ENCODE measurements at places on chromosomes 16 and 17. TPM values are rescaled to one million over a fixed set of nuclear protein-coding genes. Genes with fewer than 3 reads are reported as not detected.

ADAD2 gene
- not detected for total RNA-seq

GRCh38 chr17:8189041-8189710, 804 bp downstream of the BORCS6 start:
- DNase-seq = no peak

DNA sequence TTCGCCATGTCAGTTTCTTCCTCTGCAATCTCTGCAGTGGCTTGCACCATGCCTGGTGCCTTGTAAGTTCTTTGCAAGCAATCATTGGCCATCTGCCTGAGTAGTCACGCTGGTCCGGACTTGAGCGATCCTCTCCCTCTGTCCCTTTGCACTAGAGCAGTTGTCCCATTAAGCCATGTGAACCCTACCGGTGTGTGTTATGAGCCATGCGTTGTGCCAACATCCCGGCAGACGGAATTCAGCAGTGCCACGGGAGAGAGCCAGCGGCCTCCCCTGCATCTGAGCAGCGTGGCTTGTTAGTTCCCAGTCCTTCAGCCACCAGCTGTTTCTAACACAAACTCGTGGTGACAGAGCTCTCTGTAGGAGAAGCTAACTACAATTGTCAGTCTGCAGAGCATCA, 275.1 kb upstream of the HSBP1 start:
- no peak for DNase-seq

- no peak for DNase-seq
Measured at GRCh38 chr16:26983426-26983825, 83.3 kb upstream of the C16orf82 start.
